ENCODE measurements at places on chromosomes 4 and X.
A peak's percentile ranks its signal among the peaks of the same experiment; 100 is the strongest.

GRCh38 chrX:103846386-103846785, 14.3 kb upstream of the RAB9B start:
- DNase-seq = no peak

- DNase-seq = no peak
These were observed 21.0 kb upstream of the TMSB15B start for GRCh38 chrX:103941201-103941975.

GRCh38 chr4:126395664-126396063, 1080.9 kb downstream of the FAT4 start:
- no peak for DNase-seq

DNA sequence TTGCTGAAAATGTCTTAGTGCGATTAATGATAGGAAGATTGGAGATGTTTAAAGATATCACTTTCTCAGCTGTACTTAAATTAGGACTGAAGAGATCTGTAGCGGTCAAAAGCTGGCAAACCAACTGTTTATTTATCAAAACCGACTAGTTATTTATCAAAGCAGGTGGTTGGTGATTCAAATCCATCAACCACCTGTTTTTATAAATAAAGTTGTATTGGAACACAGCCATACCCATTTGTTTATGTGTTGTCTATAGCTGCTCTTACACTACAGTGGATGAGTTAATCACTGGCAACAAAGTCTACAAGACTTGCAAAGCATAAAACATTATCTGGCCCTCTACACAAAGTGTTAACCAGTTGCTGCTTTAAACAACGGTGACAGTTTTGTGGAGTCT, 76.8 kb downstream of the IL15 start:
- DNase-seq = no peak

DNA sequence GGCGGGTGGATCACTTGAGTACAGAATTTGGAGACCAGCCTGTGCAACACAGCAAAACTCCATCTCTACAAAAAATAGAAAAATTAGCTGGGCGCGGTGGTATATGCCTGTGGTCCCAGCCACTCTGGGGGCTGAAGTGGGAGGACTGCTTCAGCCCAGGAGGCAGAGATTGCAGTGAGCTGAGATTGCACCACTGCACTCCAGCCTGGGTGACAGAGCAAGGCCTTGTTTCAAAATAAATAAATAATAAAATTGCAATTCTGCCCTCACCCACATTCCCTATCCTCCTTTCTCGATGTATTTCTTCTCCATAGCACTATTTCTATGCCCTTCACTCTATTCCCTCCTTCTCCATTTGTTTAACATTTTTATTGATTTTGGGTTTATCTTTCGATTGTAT, 8.7 kb upstream of the SLAIN2 start:
- no peak for DNase-seq

- DNase-seq = no peak
These were observed 494.6 kb upstream of the ATOH1 start for GRCh38 chr4:93334003-93334402.

- peak; percentile 76 for DNase-seq
These were observed 74.1 kb downstream of the NBDY start for GRCh38 chrX:56802921-56803849.

GRCh38 chrX:41661366-41662095, 27.2 kb upstream of the GPR34 start:
- DNase-seq = no peak

DNA sequence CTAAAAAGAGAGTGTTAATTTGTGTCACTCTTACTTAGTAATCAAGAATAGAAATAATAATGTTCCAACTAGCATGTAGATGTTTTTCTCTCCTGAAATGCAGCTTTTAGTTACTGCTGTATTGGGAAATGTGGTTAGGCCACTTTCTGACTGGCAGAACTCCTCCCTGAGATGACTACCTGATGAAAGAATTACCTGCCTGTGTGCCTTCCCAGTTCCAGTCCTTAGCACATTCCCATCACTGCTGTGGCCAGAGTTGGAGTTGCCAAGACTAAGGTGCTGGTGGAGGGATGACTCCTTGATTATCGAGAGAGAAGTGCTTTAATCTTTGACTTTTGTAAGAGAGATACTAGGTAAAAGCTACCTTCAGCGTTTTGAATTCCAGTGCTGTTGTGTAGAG, 9.5 kb downstream of the GAB1 start:
- no peak for DNase-seq

DNA sequence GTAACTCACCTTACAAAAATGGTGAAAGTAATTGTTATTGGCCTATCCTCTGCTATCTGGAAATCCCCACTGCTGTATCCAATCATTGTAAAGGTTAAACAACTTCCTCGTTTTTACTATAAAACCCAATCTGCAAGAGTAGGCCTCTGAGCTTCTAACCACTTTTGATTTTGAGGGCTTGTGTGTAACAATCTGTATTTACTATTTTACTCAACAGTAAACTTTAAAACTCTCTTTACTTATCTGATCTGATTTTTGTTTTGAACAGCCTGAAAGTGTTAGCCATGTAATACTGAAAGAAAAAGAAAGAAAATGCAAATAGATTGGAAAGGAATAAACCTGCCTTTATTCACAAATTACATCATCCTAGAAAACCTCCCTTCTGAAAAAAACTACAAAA, 63.1 kb downstream of the SLC10A7 start:
- no peak for DNase-seq

DNA sequence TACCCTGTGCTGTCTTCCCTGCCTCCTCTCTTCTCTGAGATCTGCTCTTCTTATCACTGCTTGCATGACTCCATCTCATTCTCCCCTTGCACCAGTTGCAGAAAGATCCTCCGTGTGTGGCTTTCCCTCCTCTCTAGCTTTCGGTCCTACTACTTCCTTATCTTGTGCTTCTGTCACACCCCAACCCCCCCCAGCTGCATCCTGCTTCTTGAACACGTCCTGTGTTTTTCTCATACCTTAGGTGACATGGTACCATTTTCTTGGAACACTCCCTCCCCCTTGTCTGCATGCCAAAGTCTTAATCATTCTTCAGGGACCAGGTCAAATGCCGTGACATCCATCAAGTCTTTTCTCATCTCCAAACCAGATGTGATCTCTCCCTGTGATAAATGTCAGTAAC, 46.4 kb downstream of the FHL1 start:
- no peak for DNase-seq

GRCh38 chrX:4936315-4936714, 1222.9 kb upstream of the PRKX start:
- no peak for DNase-seq
